Left lung (tissue), 14 donors: ENCODE measurements at places on chromosomes 5 and 9. TPM values are rescaled to one million over a fixed set of nuclear protein-coding genes. Genes with fewer than 3 reads are reported as not detected.

GRCh38 chr5:61363401-61364114, 31.5 kb downstream of the ZSWIM6 start:
- no peak for DNase-seq

DNA sequence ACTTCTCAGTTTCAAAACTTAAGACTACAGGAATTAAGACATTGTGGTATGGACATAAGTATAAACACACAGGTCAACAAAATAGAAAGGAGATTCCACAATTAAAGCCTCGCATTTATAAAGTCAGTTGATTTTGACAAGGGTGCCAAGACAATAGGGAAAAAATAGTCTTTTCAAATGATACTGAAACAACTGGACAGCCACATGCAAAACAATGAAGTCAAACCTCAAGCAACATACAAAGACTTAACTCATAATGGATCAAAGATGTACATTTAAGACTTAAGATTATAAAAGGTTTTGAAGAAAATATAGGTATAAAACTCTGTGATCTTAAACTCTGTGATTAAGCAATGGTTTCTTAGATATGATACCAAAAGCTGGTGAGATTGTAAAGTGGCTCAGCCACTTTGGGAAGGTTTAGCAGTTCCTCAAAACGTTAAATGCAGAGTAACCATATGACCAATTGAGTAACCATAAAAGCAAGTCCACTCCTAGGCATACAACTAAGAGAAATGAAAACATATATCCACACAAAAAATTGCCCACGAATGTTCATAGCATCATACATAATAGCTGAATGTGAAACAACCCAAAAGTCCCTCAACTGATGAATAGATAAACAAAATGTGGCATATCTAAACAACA, 22.0 kb downstream of the HINT1 start:
- no peak for DNase-seq

DNA sequence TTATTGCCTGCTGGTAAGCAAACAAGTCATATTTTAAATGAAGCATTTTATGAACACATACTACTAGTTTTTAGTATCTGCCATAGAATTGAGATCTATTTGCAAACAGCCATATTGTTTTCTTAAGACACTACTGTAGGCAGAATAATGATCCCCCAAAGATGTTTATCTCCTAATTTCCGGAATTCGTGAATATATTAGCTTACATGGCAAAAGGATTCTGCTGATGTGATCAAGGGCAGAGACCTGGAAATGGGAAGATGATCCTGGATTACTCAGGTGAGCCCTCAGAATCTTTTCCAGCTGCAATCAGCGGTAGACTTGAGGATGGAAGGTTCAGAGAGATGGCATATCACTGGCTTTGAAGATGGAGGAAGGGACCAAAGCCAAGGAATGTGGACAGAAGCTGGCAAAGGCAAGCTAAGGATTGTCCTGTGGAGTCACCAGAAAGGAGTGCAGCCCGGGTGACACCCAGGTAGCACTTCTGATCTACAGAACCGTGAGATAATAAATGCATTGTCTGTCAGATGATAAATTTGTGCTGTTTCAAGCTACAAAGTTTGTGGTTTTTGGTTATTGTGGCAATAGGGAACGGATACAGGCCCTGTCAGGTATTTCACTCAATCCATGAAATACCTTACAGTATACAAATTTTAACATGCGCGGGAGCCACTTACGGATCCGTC, 1.0 kb upstream of the ERCC6L2 start:
- DNase-seq = no peak

DNA sequence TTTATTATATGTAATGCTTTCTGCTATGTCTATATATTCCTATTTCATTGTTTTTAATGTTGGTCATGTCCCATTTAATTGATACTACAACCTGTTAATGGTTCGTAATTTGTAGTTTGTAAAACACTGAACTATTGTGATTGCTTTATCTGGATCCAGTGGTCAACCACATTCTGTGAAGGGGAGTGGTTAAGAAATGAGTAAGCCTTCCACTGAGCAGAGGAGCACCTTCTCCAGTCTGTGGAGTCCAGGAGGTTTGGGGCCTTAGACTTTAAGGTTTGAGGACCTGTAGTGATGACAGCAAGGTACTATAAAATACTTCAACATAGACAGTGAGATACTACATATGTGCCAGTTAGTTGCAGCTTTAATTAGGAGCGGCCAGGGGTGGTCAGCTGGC, 67.7 kb upstream of the RAD23B start:
- no peak for DNase-seq

DNA sequence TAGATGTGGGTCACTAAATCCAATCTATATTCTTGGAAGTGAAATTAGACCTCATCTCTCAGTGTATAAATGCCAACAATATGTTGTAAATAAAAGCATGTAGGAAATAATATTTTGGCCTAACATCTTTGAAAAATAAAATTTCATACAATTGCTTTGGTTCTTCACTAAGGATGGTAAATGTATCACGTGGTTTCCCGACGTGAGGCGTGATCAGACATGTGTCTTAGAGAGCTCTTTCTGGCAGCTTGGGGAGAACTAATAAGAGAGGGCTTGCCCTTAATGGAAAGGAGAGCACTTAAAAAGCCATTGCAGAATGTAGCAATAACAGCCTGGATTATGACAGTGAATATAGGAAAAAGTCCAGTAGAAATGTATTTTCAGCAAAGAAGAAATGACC, 602.6 kb downstream of the CDH12 start:
- no peak for DNase-seq

- DNase-seq = peak; percentile 60
Observed at GRCh38 chr9:13616491-13617035, 337.1 kb upstream of the MPDZ start.

- no peak for DNase-seq
Observed at GRCh38 chr5:149455889-149456409, 76.9 kb upstream of the IL17B start.

GRCh38 chr9:130138791-130139190, 33.4 kb upstream of the NCS1 start:
- DNase-seq = peak; percentile 43

- DNase-seq = no peak
Observed at GRCh38 chr9:114177423-114178064, 22.2 kb downstream of the COL27A1 start.

GRCh38 chr9:14515571-14516198, 177.5 kb downstream of the ZDHHC21 start:
- DNase-seq = no peak

DNA sequence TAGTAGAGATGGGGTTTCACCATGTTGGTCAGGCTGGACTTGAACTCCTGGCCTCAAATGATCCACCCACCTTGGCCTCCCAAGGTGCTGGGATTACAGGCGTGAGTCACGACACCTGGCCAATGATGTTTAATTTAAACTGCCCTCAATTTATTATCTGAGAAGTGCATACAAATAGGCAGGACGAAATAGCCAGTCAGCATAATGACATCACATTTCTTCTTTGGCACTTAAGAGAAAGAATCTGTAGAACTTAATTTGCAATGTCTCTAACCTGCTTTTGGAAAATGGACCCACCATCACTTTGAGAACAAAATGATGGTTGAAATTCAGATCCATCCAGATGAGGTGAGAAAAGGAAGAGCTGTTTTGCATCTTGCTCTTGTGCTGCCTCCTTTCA, 52.5 kb upstream of the ZNF608 start:
- no peak for DNase-seq

DNA sequence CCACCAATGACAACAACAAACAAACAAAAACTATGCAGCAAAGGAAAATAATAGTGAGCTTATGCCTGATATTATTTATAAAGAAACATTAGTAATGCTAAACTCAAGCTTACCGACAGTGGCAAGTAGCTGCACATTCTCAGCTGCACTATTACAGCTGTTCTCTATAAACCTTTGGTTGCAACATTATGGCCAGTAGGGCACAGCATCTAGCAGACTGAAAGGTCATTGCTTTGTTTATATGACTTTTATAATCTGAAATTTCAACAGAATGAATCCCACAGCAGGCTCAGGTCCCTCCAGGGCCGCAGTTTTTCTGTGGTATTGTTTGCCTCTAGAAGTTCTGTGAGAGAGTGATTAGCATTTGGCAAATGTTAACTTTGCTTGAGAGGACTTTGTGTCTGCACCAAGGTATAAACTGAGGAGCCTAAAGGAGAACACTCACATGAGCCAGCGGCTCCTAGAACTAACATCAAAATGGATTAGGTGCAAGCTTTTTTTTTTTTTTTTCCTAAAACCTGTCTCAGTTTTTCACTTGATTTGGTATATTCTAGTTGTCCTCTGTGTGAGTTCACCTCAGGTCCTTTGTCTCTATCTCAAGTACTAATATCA, 58.3 kb downstream of the IZUMO3 start:
- peak; percentile 8 for DNase-seq

GRCh38 chr5:65738305-65738704, 16.3 kb downstream of the NLN start:
- DNase-seq = no peak

GRCh38 chr9:111474385-111474784, 9.8 kb downstream of the ECPAS start:
- no peak for DNase-seq

DNA sequence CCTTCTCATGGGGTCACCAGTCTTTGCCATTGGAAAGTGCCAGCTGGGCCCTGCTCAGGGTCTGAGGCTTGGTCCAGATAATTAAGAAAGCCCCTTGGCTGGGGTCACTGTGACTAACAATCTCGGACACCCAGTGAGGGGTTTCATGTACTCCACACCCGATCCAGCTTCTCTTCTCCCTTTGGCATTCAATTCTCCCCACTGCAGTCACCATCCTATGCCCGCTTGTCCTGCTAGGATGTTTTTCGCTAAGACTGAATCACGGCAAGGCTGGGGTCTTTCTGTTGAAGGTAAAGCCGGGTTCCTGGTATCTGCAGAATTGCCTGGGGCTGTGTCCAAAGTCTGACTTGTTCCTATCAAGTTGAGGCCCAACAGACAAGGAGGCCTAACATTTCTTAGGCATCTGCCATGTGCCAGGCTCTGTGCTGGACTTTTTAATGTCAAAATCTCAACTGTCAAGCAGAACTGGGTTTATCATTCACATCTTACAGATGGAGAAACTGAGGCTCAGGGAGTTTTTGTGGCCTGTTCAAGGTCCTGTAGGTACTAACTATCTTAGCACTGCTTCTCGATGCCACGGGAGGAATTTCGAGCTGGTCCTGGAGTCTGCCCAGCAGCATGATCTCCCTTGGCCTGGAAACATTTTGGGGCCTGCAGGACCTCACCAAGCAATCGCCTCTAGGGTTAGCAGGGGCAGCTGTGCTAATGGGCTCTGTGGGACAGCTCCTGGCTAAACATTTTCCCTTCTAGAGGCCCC, 142.0 kb upstream of the ALDH1B1 start:
- DNase-seq = no peak

DNA sequence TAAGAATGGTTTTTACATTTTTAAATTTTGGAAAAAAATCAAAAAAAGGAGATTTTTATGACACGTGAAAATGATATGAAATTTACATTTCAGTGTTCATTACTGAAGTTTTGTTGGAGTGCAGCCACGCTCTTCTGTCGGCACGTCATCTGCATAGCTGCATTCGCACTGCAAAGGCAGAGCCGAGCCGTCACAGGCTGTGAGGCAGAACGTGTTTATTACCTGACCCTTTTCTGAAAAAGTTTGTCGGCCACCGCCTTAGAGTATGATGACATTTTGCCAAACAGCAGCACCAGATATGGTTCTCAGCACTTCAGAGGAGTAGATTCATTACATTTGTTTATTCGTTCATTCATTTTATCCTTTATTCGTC, 24.1 kb downstream of the HRH2 start:
- DNase-seq = no peak

- DNase-seq = no peak
Observed at GRCh38 chr5:35618781-35619180, 1.1 kb downstream of the SPEF2 start.

DNA sequence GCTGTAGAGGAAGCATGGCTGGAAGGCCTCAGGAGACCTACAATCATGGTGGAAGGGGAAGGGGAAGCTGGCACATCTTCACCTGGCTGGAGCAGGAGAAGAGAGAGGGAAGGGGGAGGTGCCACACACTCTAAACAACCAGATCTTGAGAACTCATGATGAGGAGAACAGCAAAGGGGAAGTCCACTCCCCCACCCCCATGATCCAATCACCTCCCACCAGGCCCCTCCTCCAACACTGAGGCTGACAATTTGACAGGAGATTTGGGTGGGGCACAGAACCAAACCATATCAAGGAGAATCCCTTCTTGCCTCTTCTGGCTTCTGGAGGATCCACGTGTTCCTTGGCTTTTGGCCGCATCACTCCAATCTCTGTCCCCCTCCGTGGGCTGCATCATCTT, 13.1 kb upstream of the CMBL start:
- DNase-seq = no peak

DNA sequence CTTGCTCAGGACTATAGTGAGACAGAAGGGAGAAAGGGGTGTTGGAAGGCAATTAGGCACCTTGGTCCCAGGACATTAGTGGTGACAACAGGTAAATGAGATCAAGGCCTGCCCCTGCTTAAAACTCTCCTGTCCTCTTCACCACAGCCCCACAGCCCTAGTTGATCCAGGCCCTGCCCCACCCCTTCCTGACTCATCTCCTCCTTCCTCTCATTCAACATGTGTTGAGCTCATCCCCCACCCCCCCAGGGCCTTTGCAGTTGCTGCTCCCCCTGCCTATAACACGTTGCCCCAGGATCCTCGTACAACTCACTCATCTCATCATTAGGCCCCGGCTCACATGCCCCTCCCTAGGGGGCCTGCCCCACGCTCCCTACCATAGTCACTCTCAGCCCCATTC, 66.8 kb downstream of the TSPAN17 start:
- no peak for DNase-seq

Gene IFNE
- total RNA-seq = not detected

Gene IFNB1
- total RNA-seq = not detected

Gene AGXT2
- not detected for total RNA-seq

Gene GRM6
- not detected for total RNA-seq

Gene INSL6
- not detected for total RNA-seq

Gene FOXD4L6
- total RNA-seq = not detected

Gene ARHGEF39
- 1.5 TPM for total RNA-seq

Gene F12
- total RNA-seq = 1.1 TPM

Gene FAF2
- total RNA-seq = 33.9 TPM
